ENCODE measurements at places on chromosomes 12 and 14.

DNA sequence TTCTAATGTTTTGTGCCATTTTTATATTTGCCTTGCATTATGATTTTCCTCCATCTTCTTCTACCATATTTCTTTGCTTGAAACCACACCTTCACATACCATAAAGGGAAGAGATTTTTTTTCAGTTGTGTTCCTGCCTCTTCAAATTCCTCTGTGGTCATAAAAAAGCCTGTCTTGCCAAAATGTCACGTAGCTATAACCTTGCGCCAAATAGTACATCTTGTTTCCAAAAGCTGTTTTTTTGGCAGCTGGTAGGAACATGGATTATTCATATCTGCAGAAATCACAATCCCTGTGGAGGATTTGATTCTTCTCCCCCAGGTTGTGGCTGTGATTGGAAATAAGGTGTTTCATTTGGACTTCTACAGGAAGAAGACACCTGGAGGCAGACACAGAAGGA is 133.6 kb upstream of the SLC35F4 start:
- DNase-seq, result no peak

DNA sequence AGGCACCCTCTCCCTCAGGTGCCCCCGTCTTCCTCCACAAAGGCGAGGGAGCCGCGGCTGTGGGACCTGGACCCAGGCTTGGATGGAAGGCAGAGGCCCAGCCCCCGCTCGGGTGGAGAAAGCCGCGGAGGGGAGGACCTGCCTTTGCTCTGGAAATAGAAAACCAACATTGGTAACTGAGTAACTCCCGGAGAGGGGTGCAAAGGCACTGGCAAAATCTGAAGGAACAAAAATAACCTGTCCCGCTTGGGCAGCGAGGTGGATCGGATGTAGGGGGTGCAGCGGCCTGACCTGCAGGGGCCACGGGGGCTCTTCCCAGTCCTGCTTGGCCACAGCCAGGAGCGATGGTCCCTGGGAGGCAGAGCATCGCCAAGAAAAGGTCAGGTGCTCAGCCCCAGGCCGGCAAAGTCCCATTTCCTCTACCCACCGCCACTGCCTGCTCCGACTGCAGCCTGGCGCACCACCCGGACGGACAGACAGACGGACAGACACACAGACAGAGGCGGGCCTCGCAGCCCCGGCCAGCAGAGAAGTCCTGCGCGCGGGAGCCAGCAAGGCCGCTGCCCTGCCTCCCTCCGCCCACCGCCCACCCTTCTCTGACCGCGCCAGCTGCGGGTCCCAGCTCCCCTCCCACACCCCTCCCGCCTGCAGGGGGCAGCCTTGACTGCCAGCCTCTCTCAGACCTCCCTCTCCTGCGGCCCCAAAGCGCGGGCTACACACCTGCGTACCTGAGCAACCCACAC is 21.4 kb upstream of the TMEM106C start:
- DNase-seq, result no peak

- DNase-seq, result no peak
These were observed 62.8 kb downstream of the PPP2R5C start for GRCh38 chr14:101824339-101824727.

DNA sequence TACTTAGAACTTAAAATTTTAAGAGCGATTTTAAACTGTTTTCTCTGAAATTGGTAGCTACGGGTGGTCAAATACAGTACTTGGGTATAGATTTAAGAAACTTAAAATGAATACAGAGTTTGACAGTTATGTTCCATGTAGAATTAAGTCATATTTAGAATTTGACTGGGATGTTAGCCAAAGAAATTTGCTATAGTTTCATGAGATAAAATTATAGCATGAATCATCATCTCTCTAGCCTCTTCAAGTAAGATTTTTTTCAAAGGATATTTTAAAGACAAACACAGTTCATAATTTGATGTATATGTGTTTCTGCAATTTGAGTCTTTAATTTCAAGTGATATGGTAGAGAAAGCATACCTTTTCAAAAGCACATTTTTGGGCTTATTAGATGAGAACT is 41.0 kb downstream of the ZCRB1 start:
- no peak for DNase-seq

DNA sequence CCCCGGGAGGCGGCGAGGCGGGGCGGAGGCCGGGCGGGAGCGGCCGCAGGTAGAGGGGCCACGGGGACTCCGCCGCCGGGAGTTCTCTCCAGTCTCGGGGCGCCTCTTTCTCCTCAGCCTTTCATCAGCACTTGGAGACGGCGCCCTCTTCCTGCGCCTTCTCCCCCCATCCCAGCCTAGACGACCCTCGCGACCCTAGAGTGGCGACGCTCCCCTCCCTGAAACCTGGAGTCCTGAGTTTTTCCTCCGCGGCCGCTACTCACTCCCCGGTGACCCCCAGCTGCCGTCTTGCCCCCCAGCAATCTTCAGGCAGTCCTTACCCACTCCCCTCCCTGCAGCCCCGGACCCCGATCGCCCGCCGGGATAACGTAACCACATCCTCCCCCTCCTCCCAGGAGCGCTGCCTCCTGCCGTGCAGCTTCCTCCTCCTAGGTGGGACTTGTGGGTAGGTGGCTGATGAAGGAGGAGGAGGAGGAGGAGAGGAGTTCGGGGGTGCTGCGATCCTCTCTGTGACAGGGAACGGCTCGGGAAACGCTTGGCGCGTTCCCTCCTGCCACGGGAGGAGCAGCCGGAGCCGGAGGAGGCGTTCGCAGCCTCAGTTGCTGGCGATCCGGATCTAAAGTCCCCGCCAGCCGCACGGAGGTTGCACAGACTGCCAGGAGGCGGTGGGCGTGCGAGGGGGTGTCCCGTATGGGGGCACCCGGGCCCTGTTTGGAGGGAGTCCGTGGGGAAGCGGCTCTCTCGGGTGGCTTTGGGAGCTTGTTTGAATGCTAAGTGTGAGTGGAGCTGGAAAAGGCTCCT is 891 bp downstream of the PLEKHA5 start:
- no peak for DNase-seq

DNA sequence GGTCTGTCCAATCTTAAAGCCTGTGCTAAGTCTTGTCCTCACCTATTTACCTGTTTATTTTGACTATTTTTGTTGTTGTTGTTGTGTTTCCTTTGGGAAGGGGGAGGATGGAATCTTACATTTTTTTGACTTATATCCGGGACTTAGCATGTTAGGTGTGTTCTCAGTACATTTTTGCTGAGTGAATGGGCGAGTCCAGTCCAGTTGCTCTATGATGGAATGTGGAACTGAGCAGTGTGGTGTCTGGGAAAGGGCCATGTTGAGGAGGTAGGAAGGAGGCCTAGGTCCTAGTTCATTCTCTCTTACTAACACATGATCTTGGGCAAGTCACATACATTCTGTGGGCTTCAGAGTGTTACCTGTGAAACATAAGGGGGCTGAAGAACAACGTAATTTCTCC is 80.9 kb upstream of the SLC38A2 start:
- DNase-seq, result no peak

DNA sequence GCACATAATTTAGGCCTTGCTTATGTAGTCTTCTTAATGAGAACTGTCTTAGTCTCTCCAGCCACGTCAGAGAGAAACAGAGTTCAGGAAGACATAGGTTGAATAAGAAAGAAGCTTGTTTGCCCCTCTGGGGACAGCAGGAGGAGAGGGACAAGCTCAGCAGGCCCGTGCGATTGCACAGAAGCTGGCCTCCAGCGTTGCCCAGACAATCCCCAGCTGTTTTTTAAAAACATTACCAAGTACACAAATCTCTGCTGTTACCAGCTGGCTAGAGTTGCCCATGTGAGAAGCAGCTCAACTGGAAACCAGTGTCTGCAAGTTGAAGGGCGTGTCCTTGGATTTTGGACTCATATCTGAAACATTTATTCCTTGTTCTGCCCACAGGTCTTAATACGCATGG is 232.6 kb downstream of the EFCAB11 start:
- no peak for DNase-seq

GRCh38 chr12:132056951-132057350 is 87.2 kb downstream of the DDX51 start:
- no peak for DNase-seq

DNA sequence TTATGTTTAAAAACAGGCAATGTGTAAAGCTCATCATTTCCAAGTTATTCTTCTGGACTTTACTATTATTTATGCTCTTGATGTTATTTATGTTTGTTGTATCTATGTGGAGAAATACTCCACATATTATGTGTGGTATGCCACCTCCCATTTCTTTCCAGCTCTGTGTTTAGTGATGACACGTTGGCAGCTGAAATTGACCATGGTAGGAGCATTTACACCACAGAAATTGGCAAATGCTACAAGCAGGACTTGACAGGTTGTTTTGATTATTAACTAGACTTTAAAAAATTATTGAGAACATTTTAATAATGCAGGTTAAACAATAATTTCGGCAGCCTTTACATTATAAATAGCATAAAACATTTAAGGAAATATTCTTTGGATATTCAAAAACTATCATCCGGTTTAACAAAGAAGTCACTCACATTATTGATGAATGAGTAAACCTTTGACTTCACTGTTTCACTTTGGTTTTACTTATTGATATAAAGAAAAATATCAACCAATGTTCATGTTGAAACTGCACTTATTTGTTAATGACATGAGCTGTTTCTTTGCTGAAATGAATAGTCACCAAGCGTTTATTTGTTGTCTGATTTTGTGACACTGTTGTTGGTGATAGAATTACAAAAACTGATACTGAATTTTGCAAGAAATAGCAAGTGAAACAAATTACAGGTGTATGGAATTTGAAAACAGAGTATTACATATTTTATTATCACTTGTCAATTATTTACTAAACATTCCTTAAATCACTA is 76.8 kb downstream of the HMGA2 start:
- no peak for DNase-seq

DNA sequence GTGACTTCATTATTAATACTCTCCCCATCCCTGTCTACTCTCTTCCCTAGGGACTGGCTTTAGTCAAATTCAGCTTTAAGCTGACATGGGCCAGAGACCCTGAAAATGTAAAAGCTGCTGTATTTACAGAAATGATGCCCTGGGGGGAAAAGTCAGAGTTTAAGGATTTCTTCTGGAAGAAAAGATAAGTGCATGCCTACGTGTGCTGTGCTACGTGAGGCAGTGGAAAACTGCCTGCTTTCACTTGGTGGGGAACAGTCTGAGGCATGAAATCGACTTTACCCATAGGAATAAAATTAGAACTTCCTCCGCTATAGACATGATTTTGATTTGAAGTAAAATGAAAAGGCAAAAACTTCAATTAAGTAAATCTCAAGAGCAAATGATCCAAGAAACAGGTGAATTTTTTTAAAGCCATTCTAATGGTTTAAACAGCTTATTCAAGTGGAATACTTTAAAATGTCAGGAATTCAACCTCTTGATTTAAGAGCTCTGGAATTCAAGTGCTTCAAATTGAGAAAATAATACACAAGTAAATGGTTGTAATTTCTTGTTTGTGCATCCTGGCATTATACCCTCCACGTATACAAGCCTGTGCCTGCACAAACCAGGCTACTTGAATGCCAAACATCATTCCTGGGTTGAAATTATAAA is 168.5 kb downstream of the FOXN3 start:
- DNase-seq, result no peak

- no peak for DNase-seq
These were observed 62.3 kb upstream of the PPP1R12A start for GRCh38 chr12:79997096-79997791.

DNA sequence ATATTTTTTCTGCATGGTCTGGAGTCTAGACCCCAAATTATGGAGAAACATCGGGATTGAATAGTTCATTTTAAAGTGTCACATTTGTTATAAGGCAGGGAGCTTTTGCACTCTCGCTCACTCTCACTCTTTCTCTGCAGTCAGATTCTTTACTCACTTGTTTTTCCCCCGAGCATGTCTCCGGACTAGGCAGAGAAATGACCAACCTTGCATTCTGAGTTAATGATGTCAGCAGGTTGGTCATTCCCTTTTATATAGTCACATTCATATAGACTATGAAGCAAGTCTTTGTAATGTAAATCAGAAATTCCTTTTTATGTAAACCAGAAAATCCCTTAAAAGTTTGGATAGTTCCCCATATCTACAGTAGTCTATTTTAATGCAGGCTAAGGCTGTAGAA is 4.1 kb downstream of the C12orf75 start:
- no peak for DNase-seq

GRCh38 chr12:75427491-75427890 is 36.6 kb downstream of the GLIPR1L2 start:
- DNase-seq, result no peak

GRCh38 chr14:30874999-30875787 is 834 bp downstream of the COCH start:
- DNase-seq, result no peak

- DNase-seq, result no peak
These were observed at the start of gene KRT2 for GRCh38 chr12:52651726-52652261. Gene KRT2, minus strand, starts transcription at chr12:52652211. Its CDS starts 69 bp downstream, at chr12:52652142.

DNA sequence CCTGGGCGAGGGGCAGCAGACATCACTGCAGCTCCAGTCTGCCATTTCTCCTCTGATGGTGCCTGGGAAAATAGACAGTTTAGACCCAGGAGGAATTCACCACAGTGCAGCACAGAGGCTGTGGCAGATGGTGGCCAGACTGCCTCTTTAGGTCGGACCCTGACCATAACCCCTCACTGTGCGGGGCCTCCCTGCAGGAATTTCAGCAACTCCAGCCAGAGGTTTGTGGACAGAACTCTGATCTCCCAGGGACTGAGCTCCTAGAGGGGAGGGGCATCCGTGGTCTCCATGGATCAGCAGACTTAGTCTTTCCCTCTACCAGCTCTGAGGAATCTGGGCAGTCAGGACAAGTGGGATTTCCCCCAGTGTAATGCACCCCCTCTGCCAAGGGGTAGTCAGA is 106.5 kb downstream of the ZC3H14 start:
- no peak for DNase-seq

DNA sequence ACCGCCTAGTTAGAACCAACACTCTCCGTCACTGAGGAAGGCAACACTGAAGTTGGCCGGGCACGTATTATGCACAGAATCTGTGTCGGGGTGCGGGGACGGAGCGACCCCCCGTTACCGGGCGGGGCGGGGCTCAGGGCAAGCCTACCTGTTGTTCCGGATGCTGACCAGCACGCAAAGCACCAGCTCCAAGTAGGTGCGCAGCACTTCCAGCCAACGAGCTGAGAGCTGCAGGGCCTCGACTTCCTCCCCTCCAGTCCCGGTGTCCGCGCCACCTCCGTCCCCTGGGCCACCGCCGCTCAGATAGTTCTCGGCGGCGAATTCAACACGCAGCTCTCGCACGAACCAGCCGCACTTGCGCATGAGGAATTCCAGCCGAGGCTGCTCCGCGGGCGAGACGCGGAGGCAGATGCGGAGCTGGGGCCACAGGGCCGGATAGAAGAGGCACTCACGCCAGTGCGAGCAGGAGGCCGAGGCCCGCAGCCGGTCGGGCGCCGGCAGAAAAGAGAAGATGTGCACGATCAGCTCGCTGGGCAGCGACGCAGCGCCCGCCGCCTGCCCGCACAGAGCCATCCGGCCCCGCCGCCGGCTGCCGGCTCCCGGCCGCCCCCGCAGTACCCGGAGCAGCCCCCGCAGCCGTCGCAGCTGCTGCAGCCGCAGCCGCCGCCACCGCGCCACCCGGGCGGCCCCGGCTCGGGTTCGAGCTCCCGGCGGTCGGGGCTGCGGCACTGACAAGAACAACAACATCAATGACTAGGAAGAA is 636 bp downstream of the FBXO33 start:
- DNase-seq, result peak; percentile 60

GRCh38 chr12:24852420-24852819 is 96.5 kb downstream of the BCAT1 start:
- no peak for DNase-seq

DNA sequence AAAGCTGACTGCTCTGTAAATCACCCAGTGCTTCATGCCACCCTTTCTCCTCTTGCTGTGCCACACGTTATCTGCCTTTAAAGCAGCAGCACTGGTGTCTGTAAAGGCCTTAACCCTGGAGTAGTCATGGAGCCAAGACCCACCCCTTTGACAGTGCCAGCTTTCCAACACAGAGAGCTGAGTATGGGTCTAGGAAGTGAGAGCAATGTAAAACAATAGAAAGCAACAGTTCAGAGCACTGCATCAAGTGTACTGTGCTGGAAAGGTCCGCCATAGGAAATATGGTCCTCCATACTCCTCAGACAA is 139.5 kb downstream of the DAD1 start:
- DNase-seq, result no peak
